ENCODE measurements at places on chromosomes 3 and 15.

- no peak for DNase-seq
Measured at GRCh38 chr15:101378879-101379278, 83.8 kb upstream of the SNRPA1 start.

GRCh38 chr3:48022178-48022577 lies 6.0 kb upstream of the MAP4 start:
- no peak for DNase-seq

- DNase-seq: no peak
Measured at GRCh38 chr3:74617776-74618175, 3.3 kb upstream of the CNTN3 start.

DNA sequence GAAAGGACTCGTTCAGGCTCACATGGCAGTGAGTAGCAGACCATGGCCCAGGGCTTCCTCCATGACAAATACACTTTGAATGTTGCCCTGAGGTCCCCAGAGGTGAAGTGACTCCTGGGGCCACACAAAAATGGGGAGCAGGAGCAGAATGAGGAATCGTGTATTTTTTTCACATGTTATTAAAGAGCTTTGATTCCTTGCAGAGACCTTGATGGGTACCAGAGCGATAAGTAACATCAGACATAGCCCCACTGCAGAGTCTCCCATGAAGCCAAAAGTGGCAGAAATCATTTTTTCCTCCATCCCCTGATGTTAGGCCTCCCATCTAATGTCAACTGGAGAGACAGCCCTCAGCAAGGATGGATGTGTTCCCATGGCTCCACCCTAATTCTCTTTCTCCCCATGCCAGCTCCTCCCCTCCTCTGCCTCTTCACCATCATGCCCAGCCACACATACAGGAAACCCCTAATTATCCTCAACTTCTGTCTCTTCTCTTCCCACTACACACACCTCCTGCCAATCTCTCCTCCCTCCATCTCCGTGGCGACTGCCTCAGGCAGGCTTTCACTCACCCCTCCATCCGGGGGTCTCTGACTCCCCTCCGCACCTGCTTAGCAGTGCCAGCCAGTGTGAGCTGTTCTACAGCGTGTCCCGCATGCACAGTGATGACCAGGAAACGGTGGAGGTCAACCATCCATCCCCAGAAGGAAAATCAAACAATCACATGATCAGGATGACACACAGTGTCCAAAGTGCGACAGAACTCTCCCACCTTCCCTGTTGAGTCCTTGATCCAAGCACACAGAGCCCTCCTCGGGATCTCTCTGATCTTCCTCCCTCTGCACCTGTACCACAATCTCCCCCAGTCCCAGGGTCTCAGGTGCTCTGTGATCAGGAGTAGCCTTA lies 7.1 kb upstream of the SSUH2 start:
- no peak for DNase-seq

DNA sequence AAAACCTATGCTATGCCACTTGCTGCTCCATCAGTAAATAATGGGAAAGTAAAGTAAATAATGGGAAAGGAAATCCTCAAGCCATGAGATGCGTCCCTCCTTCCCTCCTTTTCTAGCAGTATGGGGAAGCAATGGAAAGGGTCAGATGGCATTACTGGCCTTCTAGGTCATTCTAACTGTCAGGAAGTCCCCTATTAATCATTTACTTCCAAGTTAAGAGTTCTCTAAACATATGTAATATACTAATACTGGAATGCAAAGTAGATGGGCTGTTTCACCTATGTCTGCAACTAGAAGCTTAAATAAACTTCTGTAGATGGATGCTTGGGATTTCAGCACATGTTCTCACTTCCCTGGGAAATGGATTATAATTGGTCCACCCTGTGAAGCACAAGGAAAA lies 55.9 kb downstream of the MDFIC2 start:
- DNase-seq: no peak

- DNase-seq: no peak
Measured at GRCh38 chr3:130820976-130821375, 72.9 kb upstream of the ATP2C1 start.

- no peak for DNase-seq
Measured at GRCh38 chr15:30865257-30865656, 38.5 kb upstream of the FAN1 start.

Data from cerebellar nuclear complex (tissue), 1 donor.